ENCODE measurements at places on chromosomes 3 and 15.

DNA sequence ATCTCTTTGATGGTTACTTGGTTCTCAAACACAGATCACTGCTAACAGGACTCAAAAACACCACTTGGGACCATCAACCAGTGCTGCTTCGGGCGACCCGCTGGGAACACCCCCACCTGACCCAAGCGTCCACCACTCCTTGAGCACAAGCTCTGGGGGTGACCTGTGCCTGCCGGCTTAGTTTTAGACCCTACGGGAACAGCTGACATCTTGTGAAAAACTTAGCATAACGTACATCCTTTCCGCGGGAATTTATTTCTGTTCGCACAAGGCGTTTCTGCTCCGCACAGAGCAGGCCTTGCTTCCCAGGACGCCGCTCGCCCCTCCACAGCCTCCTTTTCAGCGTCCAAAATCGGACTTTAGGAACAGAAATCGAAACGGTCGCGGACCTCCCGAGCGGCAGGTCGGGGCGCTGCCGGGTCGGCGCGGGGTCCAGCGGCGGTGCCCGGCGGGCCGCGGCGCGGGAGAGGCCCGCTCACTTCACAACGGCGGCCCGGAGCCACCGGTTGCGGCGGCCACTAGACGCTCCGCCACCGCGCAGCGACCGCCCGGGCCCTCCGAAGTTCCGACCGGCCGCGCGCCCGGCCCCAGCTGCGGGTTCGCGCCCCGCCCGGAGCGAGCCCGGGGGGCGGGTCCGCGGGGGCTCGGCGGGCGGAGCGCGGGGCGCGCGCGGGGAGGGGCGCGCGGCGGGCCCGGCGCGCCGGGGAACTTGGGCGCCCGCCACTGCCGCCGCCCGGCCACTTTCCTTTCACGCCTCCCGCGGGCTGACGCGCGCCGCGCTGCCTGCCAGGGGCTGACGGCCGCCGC lies 959 bp downstream of the SFMBT1 start:
- DNase-seq = peak; percentile 77

DNA sequence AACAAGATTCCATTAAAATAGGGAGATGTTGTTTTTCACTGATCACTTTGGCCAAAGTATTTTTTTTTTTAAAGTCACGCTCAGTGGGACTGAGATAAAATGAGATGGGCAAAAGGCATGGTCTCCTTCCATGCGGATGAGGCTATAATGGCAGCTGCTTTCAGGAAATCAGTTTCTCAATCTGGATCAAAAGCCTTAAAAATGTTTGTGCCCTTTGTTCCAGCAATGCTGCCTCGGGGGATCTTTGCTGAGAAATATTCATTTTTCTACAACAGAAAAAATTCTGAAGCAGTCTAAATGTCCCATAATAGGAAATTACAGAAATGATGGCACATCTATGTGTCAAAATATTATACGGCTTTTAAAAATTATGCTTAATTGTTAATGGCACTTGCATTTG lies 97.2 kb downstream of the SMAD6 start:
- DNase-seq = no peak

DNA sequence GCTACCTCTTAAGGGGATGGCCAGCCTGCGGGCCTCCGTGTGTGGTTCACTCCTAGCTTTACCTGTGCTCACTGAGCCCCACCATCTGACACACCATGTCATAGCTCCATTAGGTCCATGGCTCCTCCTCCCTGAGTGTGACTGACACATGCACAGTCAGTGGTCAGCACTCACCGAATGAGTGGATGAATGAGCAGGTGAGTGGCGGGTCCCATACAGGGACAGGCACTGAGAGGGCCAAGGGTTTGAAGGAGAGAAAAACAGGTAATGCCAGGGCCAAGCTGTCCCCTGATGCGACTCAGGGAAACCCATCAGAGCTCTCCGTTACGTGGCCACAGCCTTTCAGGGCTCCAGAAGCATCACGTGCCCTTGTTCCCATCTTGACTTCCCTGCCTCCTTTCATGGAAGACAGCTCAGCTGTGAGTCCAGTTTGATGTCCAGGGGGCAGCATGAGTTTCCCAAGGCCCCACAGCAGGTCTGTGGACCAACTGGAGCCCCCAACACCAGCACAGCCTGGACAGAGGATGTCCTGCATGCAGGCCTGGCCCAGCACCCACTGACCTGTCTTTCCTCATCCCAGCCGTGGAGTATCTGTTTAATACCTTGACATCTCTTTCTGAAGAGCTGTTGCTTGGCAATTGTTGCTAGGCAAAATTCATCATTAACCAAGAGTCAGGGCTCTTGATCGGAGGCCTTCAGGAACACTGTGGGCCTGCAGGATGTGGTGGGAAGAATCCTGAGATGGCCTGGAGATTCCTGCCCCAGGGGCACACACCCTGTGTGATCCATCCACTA lies 84.4 kb downstream of the PLXNA1 start:
- DNase-seq = no peak

DNA sequence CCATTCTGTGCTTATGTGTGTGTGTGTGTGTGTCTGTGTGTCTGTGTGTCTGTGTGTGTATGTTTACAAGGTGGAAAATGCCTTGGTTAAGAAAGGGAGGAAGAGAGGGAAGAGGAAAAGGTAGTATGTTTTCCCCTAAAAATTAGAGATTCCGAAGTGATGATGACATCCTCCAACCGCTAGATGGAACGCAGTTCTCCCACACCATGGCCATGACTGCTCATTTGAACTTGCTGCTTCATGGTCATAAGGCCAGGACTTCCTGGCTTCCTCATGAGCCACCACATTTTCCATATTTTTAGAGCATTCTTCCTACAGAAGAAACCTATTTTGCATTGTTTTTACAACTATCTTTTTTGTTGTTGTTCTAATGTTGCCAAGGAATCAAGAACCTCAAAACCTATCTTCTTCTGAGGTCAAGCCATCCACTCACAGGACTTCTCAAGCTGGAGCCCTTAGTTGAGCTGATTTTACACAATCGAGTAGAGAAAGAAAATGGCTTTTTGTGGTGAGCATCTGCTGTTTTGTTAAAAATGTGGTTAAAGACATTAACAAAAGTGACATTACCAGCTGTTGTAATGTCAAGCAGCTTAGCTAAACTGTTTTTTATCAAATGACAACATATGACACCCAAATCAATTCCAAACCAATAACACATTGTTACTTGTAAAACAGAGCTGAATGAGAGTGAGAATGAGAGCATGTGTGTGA lies 1091.0 kb downstream of the FHIT start:
- no peak for DNase-seq

DNA sequence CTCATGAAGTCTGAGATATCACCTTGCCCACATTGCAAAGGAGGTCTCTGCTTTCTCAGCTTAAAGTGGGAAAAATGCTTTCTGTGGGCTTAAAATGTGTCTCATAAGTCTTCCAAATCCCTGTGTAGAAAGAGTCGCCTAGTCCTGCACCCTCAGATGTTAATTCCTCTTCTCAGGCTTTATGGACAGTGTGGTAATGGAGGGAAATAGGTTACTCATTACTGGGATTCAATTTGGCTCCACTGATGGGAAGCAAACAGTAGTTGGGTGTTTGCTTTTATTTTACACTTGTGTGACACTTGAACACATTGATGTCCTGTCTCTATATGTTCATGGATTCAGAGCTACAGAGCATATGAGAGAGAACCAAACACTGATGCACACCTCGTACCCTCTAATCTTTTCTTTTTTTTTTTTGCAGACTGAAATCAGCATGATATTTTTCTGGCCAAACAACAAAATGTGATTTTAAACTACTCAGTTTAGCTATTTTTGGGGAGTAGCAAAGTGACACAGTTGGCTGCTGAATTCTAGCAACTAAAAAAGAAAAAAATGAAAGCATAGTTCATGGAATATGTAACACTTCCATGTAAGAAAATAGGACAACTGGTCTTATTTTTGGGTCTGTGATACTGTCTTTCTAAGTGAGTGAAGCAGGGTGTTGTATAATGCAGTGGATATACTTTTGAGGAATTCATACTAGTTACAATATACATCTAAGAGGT lies 8.6 kb downstream of the PTPRG start:
- no peak for DNase-seq
